ENCODE measurements at places on chromosomes 6 and 20.

GRCh38 chr20:32040142-32040953 is 11.7 kb upstream of the HCK start:
- DNase-seq = no peak

GRCh38 chr6:49409951-49410542 is 53.0 kb downstream of the MMUT start:
- peak; percentile 31 for DNase-seq

DNA sequence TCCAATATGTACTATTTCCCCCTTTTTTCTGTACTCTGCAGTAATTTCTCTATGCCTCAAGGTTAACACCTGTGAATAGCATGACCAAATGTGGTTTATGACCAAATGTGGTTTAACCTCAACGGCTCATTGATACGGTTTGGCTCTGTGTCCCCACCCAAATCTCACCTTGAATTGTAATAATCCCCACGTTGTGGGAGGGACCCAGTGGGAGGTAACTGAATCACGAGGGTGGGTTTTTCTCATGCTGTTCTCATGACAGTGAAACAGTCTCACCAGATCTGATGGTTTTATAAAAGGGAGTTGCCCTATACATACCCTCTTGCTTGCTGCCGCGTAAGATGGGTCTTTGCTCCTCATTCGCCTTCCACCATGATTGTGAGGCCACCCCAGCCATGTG is 18.7 kb downstream of the DEK start:
- no peak for DNase-seq

GRCh38 chr6:88238065-88238464 is 71.9 kb upstream of the CNR1 start:
- DNase-seq = no peak

GRCh38 chr20:35299780-35300179 is 7.6 kb upstream of the FAM83C start:
- DNase-seq = no peak

DNA sequence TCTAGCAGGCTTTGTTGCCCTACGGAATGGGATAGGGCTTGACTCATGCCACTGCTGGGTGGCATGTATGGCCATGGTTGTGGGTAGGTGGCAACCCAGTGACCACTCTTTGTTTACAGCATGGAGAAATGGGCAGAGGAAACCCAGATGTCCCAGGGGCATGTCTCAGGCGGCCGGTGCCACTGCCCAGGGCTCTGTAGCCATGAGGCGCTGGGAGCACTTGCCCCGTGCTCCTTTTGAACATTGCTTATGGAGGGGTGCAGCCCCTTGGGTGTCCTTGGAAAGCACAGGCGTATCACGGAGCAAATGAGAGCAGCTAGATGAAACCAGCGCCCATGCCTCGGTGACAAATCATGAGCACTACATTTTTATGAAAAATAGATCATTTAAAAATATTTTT is 212.5 kb upstream of the ECI2 start:
- no peak for DNase-seq

GRCh38 chr20:10352934-10353824 is 80.8 kb downstream of the MKKS start:
- no peak for DNase-seq

DNA sequence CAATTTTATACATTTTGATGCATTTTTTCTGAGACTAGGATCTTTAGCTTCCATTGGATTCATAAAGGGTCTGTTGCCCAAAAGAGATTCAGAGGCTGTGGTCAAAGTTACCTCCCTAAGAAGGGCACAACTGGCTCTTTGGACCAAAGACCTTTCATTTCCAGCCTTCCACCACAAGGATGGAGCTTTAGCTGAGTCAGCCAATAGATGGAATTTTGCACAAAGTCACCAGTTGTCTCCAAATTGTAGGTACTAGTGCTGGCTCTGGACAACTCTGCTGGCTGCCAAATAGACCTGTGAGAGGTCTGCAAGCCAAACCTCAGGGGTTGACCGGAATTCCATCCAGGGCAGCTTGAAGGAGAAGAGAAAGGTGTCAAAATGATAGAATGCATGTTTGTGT is 555 bp downstream of the BPIFA1 start:
- DNase-seq = no peak

DNA sequence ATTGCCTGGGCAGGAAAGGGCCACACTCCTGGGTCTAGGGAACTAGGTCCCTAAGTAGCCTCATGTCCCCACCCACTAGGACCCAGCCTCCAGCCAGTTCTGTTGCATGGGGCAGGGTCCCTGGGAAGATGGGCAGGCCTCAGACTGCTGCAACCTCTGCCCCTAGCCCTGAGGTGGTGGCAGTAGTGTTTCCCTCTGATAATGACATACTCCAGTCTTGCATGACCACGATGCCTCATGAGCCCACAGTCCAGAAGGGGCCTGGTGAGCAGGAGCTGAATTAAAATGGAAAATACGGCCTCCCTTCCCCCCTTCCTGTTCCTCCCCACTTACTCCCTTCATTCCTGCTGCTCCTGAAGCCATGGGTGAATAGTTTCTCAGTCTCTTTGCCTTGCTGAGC is 36.0 kb upstream of the SCRT2 start:
- DNase-seq = no peak

DNA sequence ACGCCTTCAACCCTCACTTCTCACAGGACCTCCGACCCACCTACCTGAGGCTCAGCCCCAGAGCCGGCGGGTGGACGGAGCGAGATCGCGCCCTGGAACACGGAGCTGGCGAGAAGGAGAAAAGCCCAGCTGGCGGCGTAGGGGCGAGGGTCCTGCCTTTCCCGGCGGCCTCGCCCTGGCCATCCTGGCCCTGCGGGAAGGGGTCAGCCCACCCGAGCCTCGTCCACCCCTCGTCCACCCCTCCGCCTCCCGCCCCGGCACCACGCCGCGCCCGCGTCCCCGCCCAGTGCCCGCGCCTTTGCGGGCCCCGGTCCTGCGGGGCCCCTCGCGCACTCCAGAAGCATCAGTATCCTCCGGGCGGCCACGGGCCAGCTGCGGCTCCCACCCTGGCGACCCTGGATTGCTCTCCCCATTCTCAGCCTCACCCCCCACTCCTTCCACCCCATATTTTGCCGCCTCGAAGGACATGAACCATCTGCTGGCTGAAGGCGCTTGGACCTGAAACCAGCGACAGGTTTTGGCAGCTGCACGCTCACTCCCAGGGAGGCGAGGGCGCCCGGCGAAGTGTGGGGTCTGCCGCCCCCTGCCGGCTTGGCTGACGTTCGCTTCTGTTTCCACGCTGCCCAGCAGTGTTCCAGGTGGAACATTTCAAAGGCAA is 65.1 kb downstream of the PLG start:
- DNase-seq = no peak

DNA sequence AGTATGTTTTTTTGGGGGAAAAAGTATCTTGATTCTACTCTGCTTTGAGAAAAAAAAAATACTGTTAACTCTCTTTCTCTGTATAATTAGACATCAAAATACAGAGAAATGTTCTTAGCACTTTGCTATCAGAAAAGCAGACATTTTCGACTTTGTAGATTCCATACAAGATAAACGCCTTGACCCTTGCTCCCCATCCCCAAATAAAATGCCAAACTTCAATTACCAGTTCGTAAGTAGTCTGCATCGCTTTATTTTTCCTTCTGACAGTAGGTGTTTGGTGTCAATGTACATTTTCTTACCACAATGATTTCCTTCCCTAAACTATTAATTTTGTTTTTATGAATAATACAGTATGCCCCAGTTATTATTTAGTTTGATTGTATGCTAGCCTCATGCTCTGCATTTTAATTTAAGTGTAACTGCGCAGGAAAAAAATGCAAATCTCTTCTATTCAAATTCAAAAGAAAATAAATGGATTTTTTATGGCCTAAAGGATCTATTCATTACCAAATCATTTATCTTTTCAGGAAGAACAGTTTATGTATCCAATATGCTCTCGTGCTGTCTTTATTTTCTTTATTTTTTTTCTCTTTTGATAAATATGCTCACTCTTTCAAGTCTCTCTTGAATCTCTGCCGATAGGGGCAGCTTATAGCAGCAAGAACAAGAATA is 84.8 kb upstream of the ZNF217 start:
- no peak for DNase-seq

- peak; percentile 58 for DNase-seq
These were observed 6.9 kb upstream of the BLCAP start for GRCh38 chr20:37534401-37535157.

DNA sequence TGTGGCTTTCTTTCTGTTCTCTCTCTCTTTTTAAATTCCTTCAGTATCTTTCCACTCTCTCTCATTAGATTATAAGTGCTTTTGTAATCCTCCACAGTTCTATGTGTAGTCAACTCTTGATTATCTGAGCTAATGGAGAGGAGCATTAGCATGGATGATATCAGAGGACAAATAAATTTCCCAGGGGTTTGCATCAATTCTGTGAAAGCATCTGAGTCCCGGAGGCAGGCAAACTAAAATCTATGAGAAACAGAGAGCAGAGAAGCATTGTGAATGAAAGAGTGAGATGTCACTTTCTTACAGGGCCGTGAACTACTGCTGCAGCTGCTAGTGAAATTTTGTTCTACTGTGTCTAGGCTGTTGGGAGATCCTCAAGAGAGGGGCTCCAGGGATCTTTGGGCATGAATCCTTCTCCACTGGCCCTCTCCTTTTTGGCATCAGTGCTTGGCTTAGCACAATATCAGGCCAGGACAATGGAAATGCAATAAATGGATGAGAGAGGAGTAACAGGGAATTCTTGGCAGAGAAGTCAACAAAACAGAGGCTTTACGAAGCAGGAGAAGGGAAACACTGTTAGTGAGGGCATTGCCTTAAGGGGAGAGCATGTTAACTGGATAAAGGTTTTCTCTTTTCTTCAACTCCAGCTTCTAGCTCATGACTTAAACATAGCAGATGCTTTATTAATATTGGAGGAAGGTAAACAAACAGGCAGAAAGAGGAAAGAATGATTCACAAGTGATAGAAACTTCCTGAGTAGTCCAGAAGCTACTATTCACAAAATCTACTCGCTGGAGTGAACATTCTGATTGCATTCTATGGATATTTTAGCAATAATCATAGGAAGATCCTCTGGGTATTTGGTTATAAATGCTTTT is 847.0 kb upstream of the MAP3K7 start:
- DNase-seq = no peak

DNA sequence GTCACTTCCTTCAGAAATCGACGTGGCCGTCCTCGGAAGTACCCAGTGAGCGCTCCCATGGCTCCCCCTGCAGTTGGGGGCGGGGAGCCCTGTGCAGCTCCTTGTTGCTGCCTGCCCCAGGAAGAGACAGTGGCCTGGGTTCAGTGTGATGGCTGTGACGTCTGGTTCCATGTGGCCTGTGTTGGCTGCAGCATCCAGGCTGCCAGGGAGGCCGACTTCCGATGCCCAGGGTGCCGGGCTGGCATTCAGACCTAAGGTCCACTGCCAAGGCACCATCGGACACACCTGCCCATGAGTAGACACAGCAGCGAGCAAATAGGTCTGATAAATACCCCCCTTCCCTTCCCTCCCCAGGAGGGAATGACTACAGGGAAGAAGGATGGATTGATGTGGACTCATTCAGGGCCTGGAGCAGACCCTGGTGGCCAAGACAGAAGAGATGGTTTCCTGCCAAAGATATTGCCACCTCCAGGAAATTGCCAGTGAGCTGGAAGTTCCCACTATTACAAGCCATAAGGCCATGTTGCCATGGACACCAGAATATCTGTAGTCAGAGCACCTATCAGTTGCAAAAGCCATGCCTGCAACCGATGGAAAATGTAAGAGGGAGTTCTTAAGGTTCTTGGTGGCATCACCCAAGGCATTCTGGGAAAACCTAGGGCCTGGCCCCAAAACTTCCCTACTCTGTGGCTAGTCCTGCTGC is 4.2 kb downstream of the TCF19 start:
- no peak for DNase-seq

- no peak for DNase-seq
These were observed 279.0 kb downstream of the MAFB start for GRCh38 chr20:40410028-40410427.

GRCh38 chr20:60507087-60507694 is 549.0 kb downstream of the CDH26 start:
- no peak for DNase-seq

DNA sequence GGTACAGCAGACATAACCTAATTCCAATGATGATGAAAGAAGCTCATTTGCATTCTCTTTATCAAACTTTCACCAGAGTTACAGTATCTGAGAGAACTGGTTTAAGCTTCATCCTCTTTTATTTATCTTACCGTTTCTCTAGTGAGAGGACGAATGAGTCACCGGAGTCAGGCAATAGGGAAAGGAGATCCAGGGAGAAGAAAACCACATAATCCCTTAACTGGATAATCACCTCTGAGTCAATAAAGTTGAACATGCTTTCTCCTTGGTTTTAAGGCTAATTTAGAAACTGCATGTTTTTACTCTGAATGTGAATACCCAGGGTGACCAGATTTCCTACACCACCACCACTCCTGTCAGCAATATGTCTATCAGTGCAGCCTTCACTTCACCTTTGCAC is 313.7 kb upstream of the TBX18 start:
- DNase-seq = peak; percentile 93

DNA sequence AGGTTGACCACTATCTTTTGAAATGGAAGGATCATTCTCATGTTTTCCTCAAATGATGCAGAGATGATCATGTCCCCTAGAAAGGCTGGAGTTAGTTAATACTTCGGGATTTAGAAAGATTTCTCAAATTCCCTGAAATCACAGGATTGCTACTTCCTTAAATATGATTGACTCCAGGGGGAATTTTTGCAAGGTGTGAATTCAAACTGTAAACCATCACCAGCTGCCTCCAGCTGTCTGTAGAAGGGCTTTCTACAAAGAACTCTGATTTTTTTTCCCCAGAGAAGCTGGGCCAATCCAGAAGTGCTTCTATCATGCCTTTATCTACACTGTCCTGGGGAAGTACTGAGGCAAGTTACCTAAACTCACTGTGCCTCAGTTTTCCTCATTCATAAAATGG is 114.5 kb downstream of the EDN1 start:
- DNase-seq = no peak

DNA sequence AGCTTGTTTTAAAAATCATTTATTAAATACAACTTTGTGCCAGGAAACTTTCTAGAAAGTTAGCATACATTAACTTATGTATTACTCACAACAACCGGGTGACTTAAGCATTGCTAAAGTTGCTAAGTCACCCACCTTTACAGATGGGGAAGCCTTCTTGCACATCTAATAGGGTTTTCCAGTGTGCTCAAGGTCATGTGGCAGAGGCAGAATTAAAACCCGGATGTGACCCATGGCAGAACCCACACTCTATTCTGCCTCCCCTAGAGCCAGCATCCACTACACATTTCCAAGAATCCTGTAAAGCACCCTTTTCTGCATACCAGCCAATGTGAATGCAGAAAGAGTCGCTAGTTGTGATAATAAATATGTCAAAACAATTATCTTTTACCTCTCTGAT is 13.4 kb downstream of the LINC00237 start:
- DNase-seq = no peak

DNA sequence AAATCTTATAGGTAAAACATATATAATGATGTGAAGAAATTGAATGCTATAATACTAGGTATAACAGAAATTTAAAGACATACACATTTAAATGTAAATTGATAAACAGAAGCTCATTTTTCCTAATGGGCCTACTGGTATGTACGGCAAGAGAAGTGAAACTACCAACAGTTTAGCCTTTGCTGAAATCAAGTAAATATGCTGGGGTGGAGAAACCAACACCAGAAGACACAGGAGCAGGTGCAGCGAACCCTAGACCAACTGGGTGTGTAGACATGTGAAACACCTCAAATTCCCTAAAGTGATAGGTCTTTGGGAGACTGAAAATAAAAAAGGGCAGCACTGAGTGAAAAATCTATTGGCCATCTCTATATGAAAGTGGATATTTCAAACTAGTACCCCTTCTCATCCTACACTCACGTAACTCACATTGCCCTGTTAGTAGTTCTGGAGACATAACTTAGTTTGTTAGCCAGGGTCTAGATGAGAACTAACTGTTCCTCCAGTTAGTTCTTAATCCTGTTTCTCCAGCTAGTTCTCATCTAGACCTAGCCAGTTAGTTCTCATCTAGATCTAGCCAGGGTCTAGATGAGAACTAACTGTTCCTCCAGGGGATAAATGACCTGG is 53.1 kb downstream of the SLC35D3 start:
- no peak for DNase-seq
